Activated CD4-positive, CD25-positive, alpha-beta regulatory T cell treated with anti-CD3 and anti-CD28 coated beads, Interleukin-2, amount 50 U/mL, for 72 hours (primary cell): ENCODE measurements at places on chromosomes 6 and 20.

GRCh38 chr6:167034056-167034455 lies 34.9 kb downstream of the CEP43 start:
- no peak for DNase-seq

DNA sequence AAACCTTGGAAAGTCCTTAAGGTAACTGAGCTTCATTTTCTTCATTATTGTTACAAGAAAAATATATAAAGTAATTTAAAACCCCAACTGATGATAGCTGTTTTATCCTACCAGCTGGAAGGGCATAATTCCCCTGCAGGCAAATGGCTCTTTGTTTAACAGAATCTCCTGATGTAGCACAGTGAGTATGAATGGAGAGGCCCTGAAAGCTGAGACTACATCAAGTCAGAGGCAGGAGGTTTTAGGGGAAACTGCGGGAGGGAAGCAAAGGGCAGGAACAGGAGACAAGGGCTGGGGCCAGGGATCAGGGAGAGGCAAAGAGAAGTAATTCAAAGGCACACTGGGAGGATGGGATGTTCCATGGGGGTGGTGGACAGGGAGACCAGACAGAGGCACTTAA lies 119.0 kb upstream of the LRFN2 start:
- DNase-seq: no peak

- no peak for DNase-seq
Observed at GRCh38 chr6:138429761-138430160, 25.7 kb downstream of the HEBP2 start.

DNA sequence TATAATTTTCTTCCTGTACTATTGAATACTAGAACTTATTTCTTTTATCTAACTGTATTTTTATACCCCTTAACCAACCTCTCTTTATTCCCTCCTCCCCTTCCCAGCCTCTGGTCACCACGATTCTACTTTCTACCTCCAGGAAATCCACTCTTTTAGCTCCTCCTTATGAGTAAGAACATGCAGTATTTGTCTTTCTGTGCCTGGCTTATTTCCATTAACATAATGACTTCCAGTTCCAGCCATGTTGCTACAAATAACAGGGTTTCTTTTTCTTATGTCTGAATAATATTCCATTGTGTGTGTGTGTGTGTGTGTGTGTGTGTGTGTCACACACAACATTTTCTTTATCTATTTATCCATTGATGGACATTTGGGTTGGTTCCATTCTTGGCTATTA lies 152.3 kb upstream of the OLIG3 start:
- DNase-seq: no peak

GRCh38 chr6:28802417-28803336 lies 121.1 kb downstream of the TRIM27 start:
- no peak for DNase-seq

GRCh38 chr20:48791666-48792071 lies 36.1 kb downstream of the PREX1 start:
- no peak for DNase-seq

DNA sequence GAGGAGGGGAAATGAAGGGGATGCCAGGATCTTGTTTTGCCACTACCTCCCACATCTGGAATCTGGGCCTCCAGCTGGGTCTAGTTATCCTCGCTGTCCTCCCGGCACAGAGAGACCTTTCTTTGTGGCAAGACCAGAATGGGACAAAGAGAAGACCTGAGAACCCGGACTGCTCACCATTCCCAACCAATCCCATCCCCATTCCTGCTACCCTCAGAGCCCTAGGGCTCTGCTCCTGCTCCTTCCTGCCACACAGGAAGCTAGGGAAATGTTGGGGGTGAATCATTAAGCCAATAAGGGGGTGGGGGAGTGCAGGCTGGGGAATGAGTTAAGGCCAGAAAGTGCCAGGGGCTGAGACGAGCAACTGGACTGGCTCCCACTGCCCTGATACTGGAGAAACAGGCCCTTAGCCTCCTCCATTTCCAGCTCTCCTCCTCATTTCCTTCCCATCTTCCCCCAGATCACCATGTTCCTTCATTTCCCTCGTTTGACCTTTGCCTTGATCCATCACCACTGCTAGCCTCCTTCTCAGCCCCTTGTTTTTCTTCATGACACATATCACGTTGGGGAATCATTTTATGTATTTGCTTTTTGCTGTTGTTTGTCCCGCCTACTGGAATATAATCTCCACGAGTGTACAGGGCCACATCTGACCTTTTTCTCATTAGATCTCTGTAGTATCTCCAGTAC lies 4.6 kb upstream of the IER3 start:
- DNase-seq: no peak

GRCh38 chr6:159252955-159253508 lies 83.8 kb downstream of the FNDC1 start:
- no peak for DNase-seq

- no peak for DNase-seq
Observed at GRCh38 chr6:150189122-150189521, 46.3 kb downstream of the PPP1R14C start.

DNA sequence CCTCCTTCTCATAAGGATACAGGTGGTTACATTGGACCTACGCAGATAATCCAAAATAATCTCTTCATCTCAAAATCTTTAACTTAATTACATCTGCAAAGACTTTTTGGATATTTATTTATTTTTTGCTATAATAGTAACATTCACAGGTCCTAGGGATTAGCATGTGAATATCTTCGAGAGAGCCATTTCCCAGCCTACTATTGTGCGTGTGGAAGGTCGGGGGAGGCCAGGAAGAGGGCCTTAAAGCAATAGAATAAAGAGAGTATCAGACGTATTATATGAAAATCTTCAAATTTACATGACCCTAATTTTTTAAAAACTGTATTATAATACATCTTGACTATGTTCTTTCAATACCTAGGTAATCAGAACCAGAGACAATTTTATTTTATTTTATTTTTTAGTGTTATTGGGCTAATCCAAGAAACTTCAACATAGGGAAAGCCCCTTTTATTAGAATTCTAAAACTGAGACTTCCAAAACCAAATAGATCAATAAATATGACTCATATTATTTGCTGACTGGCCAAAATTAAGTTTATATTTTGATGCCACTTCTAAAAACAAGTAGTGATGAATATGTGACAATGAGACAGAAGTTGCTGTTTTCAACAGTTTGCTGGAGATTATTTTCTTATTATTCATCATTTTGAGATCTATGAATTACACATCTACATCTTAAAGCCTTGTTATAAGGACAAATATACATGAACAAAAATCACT lies 536.1 kb downstream of the NKAIN2 start:
- no peak for DNase-seq

DNA sequence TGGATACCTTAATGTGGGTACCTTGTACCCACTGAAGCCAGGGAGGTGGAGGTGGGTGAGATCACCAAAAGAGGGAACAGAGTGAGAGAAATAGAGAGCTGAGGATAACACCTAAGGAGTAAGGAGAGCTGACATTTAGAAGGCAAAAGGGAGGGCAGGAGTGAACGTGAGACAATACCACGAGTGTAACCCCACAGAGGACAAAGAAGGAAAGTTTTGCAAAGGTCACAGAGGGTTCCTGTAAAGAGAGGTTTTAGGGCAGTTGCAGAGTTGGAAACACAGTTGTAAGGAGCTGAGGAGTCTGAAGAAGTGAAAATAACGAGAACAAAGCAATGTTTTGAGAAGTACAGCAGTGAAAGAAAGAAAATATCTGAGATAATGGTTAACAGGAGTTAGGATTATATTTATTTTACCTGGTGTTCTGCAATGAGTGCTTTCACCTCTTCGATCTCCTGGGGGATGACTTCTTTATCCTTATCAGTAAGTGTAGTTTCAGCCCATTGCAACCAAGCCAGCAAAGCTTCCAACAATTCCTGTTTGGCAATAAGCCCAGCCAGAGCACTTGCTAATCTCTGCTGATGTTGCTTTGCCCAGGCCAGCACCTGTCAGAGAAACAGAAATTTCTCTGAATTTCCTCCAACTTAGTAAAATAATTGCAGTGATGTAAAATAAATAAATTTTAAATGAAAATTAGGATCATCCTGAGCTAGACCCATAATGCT lies 166.8 kb downstream of the DST start:
- DNase-seq: no peak

GRCh38 chr20:9916761-9917160 lies 77.9 kb upstream of the PAK5 start:
- no peak for DNase-seq

- DNase-seq: no peak
Observed at GRCh38 chr6:26394289-26394688, 7.8 kb upstream of the BTN3A1 start.

- no peak for DNase-seq
Observed at GRCh38 chr6:39214846-39215639, 14.2 kb downstream of the KCNK5 start.

GRCh38 chr6:47290124-47290834 lies 19.4 kb downstream of the TNFRSF21 start:
- DNase-seq: no peak

DNA sequence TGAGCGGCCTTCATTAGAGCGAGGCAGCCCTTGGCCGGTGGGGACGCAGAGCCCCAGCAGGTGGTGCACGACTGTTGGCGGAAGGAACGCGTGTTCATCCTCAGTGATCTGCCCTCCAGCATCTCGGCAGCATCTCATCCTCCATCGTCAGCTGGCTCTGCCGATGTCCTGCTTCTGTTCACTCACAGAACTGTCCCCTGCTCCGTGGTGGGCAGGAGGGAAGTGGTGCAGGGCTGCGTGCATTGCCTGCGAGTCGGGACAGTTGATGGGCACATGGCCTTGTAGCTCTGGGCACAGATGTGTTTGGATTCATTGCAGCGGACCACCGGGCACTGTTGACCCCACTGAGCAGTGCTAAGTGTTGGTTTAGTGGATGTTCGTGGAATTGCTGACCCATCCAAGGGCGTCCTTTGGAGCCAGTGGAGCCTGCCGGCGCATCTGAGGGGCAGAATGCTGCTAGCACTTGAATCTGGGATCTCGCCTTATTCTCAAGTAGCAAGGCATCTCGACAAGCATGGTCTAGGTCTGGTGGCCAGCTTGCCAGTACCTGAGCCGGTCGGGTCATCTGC lies 6.7 kb upstream of the SLC17A9 start:
- DNase-seq: no peak

GRCh38 chr6:6750594-6751265 lies 162.2 kb downstream of the LY86 start:
- DNase-seq: no peak

GRCh38 chr6:63783096-63783495 lies 147.5 kb downstream of the PHF3 start:
- no peak for DNase-seq

DNA sequence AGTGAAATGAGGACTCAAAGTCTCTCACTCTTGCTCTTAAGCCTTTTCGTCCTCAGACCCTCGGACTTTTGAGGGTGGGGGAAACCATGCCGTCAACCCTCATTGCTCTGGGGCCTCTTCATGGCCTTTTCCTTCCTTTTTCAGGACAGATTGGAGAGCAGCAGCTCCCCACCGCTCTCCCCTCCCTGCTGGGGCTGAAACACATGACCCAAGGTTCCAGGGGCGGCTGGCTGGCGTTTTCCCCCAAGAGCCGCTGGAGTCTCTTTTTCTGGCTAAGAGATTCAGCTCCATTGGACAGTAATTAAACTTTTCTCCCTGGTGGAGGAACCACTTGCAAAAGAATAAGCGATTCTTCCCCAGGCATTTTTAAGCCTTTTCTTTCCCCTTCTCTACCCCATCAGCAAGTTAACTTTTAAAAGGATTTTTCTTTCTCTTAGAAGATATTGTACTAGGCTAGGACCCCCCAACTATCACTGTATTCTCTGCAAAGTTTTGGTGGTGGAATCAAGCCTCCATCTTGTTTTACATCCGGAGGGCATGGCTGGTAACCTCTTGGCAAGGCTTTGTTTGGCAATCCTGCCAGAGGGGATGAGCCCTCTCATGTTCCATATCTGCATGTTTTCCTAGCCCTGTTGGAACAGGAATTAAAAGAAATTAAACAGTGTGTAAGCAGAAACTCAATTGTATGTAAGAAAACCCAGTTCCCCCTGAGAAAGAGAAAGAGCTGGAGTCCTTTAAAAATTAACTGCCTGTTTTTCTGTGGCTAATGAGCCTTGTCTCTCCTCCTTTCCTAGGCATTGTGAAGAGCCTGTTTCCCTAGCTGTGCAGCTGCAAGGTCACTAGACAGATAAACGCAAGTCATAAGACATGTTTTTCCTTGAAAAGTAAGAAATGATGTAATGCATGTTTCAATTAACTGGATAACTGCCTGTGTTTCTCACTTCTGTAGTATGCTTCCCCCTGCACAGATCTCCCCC lies 100.8 kb upstream of the GPR6 start:
- no peak for DNase-seq
